Activated gamma-delta T cell treated with anti-CD3 and anti-CD28 coated beads, Interleukin-2, amount 50 U/mL, for 16 hours (primary cell): ENCODE measurements at places on chromosomes 16 and 17.

DNA sequence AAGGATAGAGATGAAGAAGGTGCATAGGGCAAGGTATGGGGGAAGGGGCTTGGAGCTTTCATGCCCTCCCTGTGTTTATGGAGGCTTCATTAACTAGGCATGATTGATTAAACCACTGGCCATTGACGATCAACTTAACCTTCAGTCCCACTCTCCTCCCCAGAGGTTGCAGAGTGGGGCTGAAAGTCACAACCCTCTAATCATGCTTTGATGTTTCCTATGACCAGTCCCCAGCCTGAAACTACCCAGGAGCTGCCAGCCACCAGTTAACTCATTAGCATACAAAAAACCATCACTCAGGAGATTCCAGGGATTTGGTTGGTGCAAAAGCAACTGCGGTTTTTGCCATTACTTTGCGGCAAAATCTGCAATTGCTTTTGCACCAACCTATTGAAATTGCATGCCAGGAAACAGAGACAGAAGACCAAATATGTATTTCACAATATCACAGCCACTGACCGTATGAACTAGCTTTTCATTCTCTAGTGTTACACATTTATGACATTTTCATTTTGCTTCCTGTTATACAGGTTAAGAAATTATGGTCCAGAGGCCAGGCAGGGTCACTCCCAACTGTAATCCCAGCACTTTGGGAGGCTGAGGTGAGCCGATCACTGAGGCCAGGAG, 5.4 kb downstream of the GFOD2 start:
- no peak for DNase-seq

- no peak for DNase-seq
Observed at GRCh38 chr16:9489835-9490467, 398.5 kb downstream of the HAPSTR1 start.

GRCh38 chr16:30875871-30876801, 17.7 kb downstream of the BCL7C start:
- no peak for DNase-seq

- no peak for DNase-seq
Observed at GRCh38 chr16:2968368-2968737, 795 bp upstream of the PAQR4 start.

DNA sequence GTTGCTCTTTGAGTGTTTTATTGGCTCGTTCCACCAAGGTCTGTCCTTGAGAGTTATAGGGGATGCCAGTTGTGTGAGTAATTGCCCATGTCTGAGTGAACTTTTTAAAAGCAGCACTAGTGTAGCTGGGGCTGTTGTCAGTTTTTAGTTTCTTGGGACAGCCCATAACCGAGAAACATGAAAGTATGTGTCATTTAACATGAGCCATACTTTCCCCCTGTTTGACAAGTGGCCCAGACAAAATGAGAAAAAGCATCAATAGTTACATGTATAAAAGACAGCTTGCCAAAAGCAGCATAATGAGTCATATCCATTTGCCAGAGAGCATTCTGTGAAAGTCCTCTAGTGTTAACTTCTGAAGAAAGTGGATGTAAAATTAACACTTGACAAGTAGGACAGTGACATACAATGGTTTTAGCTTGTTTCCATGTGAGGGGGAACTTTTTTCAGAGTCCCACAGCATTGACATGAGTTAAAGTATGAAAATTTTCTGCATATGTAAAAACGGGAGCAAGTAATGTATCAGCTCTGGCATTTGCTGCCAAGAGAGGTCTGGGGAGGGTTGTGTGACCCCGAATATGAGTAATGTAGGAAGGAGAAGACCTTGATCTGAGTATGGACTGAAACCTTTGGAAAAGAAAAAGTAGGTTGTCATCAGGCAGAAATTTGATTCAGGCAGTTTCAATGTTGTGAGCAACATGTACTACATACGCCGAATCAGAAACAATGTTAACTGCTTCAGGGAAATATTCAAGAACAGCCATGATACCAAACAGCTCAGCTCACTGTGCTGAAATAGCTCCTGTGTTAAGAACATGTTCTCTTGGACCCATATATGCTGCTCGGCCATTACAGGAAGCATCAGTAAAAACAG, 56.8 kb upstream of the ARL4D start:
- DNase-seq: no peak

GRCh38 chr16:26643519-26643918, 423.2 kb upstream of the C16orf82 start:
- DNase-seq: no peak

DNA sequence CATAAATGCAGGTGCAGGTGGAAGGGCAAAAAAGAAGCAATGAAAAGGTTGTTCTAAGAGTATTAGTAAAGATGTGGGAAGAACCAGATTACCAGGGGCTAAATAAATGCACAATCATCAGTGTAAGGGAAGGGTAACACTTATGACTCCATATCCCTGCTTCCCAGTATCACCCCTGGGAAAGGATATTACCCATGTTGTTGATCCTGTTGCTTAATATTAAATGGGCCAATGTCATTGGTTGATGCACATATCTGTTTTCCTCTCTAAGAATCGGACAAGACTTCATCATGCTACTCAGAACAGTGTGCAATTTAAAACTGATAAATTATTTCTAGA, 34.7 kb upstream of the ABCA6 start:
- DNase-seq: no peak

- DNase-seq: no peak
Observed at GRCh38 chr16:9801651-9802050, 380.6 kb downstream of the GRIN2A start.

DNA sequence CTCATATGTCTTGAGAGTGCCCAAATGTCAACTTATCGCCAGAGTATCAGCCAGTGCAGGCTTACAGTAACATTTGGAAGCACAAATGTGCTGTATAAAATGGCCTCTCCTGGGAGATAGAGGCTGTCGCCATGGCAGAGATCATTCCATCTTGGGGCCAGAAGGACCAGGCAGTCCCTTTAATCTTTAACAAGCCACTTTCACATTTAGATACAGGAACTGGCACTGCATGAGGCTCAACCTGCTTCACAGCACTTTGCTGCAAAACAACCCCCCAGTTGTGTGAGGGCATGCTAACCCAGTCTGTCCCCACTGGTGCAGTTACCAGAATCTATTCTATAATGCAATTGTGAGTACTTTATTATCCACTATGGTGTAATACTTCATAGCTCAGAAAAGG, 4.7 kb upstream of the RFFL start:
- no peak for DNase-seq

DNA sequence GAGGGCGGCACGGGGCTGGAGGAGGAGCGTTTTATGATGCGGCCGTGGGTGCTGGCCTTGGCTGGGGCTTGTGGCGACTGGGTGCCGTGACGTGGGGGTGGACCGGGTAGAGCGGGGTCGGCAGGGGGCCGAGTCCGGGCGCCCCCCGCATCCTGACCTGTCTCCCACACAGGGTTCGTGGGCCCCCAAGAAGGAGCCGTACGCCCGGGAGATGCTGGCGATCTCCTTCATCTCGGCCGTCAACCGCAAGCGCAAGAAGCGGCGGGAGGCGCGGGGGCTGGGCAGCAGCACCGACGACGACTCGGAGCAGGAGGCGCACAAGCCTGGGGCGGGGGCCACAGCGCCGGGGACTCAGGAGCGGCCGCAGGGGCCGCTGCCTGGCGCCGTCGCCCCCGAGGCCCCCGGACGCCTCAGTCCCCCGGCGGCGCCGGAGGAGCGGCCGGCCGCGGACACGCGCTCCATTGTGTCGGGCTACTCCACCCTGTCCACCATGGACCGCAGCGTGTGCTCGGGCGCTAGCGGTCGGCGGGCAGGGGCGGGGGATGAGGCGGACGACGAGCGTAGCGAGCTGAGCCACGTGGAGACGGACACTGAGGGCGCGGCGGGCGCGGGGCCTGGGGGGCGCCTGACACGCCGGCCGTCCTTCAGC, 81.6 kb downstream of the ARHGAP23 start:
- DNase-seq: no peak

- DNase-seq: no peak
Observed at GRCh38 chr17:66690166-66690565, 144.8 kb upstream of the CACNG5 start.

GRCh38 chr16:77406680-77407079, 28.2 kb downstream of the ADAMTS18 start:
- no peak for DNase-seq

GRCh38 chr17:49870298-49870697, 22.4 kb upstream of the TAC4 start:
- no peak for DNase-seq

GRCh38 chr17:63956296-63956920, 16.3 kb downstream of the SCN4A start:
- DNase-seq: no peak

GRCh38 chr17:28944862-28945741, 6.2 kb downstream of the PHF12 start:
- DNase-seq: no peak

DNA sequence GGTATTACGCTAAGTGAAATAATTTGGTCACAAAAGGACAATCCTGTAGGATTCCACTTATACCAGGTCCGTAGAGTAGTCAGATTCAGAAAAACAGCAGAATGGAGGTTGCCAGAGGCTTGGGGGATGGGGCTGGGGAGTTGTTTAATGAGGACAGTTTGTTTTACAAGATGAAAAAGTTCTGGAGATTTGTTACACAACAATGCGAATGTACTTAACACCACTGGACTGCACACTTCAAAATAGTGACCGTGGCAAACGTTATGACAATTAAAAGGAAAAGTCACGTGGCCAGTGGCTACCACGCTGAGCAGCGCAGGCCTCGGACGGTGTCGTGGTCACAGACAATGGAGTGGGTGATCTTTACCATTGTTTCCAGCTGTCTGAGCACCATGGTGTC, 338.1 kb downstream of the SEC14L1 start:
- DNase-seq: no peak

- no peak for DNase-seq
Observed at GRCh38 chr16:68499006-68499405, 40.1 kb upstream of the ZFP90 start.

DNA sequence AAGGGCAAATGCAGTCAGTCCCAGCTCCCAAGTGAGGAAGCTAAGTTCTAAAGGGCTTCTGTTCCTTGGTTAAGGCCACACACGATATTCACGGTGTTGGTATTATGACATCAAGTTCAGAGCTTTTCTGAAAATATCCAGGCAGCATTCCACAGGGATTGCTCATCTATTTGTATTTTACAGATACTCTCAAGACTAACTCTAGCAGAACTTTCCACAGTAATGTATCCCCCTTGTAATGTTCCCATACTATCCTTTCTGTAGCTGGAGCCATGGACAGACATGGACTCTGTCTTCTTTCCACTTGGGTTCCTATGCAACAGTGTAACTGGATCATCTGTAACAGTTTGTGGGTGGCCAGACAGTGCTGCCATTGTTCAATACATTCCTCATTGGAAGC, 13.5 kb downstream of the SDR42E1 start:
- DNase-seq: no peak

DNA sequence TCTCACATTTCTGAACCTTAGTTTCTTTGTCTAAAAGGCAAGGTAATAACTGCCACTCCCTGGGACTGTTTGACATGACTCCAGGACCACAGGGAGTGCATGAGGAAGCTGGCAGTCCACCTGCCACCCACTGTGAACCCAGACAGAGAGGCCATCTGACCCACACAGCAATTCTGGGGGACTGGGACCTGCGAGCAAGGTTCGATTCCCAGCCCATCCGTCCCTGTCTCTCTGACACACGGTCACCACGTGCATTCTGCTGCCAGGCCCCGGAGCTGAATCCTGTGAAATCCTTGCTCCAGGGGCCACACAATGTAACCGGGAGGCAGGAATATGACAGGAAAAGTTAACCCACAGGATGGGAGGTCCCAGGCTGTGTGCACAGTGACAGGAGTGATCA, 218.8 kb upstream of the FOXF1 start:
- no peak for DNase-seq

DNA sequence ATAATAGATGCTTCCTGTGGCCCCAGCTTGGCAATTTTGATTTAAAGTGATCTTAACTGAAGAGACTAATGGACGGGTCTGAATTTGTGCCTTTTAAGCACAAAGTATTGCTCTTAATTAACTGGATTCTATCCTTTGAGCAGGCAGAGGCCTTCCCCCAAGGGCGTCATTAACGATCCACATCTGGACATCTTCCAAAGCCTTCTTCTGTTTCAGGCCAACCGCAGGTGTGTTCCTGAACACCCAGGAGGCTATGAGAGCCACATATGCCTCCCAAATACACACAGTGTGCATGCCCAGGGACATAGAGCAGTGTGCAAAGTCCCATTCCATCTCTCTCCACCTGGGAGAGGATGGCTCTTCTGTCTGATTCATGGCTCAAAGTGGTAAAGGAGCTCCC, 42.3 kb downstream of the MAPT start:
- no peak for DNase-seq

- DNase-seq: no peak
Observed at GRCh38 chr16:81607006-81607405, 162.4 kb downstream of the CMIP start.

DNA sequence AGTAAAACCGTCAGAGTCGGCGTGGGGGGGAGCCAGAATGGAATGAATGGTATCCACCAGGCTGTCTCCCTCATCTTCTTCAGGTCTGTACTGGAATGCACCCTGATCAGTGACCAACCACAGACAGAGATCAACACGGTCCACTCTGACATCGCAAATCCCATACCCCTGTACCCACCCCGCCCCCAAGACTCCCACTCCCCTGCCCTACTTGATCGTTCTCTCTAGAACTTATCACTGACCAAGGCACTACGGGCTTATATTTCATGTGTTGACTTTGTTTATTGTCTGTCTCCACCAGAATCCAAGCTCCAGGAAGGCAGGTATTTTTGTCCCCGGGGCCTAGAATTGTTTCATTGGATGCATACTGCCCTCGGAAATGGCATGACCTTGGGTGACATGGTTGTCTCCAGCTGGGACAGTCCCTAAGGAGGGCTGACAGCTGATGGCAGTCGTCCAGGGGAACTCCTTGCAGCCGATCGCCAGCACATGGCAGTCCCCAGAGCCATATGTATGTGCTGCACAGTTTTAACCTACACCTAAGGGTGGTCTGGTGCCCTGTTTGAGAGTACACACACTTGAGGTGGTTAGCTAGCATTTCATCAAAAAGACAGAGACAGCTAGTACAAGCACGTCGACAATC, 526 bp upstream of the MFSD6L start:
- DNase-seq: no peak

DNA sequence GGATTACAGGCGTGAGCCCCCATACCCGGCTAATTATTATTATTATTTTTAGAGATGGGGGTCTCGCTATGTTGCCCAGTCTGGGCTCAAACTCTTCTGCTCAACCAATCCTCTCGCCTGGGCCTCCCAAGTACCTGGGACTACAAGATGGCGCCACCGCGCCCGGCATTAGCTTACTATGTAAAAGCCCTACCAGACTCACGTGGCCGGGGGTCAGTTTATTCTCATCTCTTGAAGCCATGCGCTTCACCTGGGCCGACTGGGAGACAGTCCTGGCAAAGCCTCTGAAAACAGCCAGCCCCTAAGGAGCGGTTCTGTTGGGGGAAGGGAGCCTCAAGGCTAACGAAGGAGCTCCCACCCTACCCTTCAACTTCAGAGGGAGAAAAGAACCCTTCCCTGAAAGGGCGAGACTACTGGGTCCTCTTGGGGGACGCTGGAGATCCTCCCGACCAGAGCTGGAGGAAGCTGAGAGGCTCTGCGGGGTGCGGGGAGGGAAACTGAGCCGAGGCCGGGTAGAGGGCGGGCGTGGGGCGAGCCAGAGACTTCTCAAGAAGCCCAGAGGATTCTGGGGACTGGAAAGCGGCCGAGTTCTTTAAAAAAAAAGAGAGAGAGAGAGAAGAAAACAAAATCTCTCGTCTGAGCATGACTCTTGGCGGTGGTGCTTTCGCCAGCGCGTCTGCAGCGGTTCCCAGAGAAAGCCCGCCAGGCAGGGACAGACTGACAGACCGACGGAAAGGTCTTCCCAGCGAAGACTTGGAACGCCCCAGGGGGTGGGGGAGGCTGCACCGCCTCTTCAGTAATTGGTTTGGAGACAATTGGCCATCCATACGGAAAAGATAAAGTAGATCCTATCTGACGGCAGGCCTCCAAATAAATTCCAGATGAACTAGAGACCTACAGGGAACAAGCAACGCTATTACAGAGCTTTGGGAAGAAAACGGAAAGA, 5.6 kb upstream of the TUBG2 start:
- DNase-seq: no peak
